Left renal cortex interstitium (tissue), 4 donors: ENCODE measurements at places on chromosomes 12 and 14.

GRCh38 chr12:26748741-26749431, 84.1 kb downstream of the ITPR2 start:
- DNase-seq: no peak

DNA sequence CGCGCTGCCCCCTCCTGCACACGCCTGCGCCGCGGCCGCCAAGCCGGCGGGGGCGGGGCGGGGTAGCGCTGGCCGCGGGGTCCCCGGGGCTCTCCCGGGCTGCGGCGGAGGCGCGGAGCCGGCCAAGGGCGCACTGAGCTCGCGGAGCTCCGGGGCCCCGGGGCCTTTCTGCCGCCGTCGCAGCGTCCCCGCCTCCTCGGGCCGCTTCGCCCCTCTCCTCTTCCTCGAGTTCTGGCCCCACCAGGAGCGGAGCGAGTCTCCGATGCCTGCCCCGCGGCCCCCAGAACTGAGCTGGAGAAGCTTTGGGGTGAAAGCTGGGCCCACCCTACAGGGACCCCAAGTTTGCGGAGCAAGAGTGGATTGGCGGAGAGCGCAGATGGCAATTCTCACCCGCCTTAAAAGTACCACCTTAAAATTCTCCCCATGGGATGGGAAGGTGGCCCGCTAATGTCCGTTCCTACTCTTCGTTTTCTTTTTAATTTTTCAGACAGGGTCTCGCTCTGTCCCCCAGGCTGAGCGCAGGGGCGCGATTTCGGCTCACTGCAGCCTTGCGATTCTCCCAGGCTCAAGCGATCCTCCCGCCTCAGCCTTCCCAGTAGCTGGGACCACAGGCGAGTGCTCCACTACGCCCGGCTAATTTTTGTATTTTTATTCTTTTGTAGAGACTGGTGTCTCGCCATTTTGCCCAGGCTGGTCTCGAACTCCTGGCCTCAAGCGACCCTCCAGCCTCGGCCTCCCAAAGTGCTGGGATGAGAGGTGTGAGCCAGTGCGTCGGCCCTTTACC, 129.6 kb downstream of the NDUFA12 start:
- no peak for DNase-seq

DNA sequence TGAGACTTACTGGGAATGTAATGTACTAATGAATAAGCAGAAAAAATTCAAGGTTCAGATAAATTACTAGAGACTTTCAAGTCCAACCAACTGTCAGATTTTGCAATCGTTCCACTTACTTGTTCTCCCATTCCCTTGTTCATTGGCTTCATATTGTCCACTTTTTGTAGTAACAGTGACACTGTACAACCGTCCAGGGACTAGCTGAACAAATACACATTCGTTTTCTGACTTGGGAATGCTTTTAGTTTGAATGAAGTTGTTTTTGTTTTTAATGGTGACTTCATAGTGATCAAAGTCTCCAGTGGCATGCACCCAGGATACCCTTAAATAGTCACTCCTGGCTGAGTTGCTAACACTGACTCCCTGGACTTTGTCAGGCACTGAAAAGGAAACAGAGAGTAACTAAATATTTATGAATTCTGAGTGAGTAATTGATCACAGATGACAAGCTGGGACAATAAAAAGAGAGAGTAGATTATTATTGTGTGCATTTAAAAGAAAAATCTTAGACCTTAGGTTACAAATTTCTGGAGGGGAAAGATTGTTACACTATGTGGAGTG, 65.4 kb downstream of the PTPRB start:
- no peak for DNase-seq

- DNase-seq: no peak
These were observed 3.5 kb upstream of the PTPRO start for GRCh38 chr12:15318841-15319240.

- DNase-seq: no peak
These were observed 6.9 kb upstream of the ADCY6 start for GRCh38 chr12:48795550-48796455.

- DNase-seq: no peak
These were observed 2.7 kb upstream of the NFKBIA start for GRCh38 chr14:35407306-35407630.

DNA sequence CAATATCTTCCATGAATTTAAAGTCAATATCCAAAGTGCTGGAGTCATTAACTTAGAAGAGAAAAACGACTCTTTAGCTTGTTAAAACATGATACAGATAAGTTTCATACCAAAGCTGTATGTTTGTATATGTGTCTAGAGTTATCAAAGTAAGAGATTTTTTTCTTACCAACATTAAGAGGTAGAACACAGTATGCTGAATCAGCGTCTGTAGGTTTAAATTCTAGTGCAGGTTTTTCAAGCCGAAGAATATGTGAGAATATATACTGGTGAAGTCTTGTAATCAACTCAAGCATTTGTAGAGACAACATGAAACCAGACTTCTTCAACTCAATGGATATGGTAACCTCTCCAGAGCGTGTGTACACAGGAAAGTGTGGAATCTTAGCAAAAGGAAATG, 49.6 kb downstream of the DICER1 start:
- no peak for DNase-seq
